ENCODE measurements at places on chromosomes 6 and 20. TPM values are rescaled to one million over a fixed set of nuclear protein-coding genes. Genes with fewer than 3 reads are reported as not detected.

Gene PAQR8
- 14.0 TPM for total RNA-seq

Gene CAGE1
- total RNA-seq, result not detected

Gene CPXM1
- 0.54 TPM for total RNA-seq

Gene NKAPL
- total RNA-seq, result 4.8 TPM

Gene C20orf96
- 2.1 TPM for total RNA-seq

Gene RSPH9
- total RNA-seq, result under 0.01 TPM

Gene OPRL1
- 0.71 TPM for total RNA-seq

Gene ID4
- total RNA-seq, result 9.1 TPM

Gene WFDC12
- not detected for total RNA-seq

Gene BTN1A1
- 0.28 TPM for total RNA-seq

Gene ARHGAP40
- total RNA-seq, result not detected

Gene ATF6B
- total RNA-seq, result 25.0 TPM

Gene AVP
- total RNA-seq, result not detected

Gene ZBTB2
- total RNA-seq, result 8.9 TPM

Gene BIRC7
- total RNA-seq, result 0.71 TPM

Gene HEY2
- total RNA-seq, result 1.3 TPM

Gene FAM217A
- total RNA-seq, result not detected

Gene DOK5
- total RNA-seq, result 5.0 TPM

Gene NOX3
- not detected for total RNA-seq

Gene MOCS1
- total RNA-seq, result 11.9 TPM

Gene ZSCAN23
- 2.1 TPM for total RNA-seq

Gene FOXQ1
- total RNA-seq, result not detected

Gene COL10A1
- total RNA-seq, result not detected

Gene ID1
- total RNA-seq, result 111 TPM
